ENCODE measurements at places on chromosomes 12 and 14.
A peak's percentile ranks its signal among the peaks of the same experiment; 100 is the strongest.

GRCh38 chr12:57834086-57834876 lies 12.2 kb downstream of the CTDSP2 start:
- no peak for DNase-seq

DNA sequence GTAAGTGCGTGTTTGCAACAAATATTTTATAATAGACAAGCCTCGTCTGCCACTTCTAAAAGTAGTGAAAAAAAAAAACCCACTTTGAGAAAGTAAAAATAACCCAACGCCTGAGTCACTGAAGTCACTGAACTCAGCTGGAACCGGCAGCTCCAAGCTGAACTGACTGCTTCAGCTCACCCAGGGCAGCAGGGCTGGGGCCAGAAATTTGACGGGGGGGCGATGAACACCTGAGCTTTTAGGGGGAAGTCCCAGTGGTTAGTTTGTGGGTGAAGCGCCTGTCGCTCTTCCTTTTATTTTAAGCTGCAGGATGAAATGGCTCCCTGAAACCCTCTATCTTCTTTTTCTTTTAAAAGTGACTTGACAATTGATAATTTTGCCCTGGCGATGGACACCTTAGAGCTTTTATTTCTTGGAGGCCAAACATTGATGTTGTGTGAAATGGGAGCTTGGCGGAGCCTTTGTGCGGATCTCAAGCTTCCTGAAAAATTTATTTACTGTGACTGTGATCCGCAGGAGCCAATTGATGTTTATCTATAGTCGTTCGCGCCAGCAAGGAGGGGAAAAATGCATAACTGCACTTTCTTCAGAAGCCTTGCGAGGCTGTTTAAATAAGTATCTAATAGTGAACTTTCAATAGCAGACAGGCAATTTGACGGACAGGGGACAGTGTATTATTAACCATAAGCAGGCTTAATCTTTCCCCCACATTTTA lies 173.2 kb upstream of the MYL2 start:
- no peak for DNase-seq

DNA sequence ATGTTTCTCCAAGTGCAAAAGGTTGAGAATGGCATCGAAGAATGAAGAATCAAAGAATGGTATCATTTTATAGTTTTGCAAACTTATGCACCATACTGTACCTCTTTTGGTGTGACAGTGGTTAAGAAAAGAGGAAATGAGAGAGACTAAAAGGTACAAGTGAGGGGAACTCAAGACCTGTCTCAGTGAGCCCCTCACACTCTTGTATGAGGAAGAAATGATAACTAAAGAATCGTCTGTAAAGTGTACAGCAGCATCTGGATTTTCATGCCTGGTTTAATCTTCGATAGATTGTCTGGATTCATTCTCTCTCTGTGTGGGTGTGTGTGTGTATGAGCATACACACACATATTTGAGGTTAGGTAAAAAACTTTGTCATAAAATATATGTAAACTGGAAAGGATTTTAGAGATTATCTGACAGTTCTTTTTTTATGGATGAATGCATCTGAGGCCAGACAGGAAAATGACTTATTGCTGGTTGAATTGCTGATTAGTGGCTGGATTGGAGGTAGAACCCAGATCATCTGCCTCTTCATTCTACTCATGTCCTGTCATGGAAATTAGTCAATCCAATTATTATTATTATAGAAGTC lies 16.0 kb upstream of the SLC38A2 start:
- no peak for DNase-seq

DNA sequence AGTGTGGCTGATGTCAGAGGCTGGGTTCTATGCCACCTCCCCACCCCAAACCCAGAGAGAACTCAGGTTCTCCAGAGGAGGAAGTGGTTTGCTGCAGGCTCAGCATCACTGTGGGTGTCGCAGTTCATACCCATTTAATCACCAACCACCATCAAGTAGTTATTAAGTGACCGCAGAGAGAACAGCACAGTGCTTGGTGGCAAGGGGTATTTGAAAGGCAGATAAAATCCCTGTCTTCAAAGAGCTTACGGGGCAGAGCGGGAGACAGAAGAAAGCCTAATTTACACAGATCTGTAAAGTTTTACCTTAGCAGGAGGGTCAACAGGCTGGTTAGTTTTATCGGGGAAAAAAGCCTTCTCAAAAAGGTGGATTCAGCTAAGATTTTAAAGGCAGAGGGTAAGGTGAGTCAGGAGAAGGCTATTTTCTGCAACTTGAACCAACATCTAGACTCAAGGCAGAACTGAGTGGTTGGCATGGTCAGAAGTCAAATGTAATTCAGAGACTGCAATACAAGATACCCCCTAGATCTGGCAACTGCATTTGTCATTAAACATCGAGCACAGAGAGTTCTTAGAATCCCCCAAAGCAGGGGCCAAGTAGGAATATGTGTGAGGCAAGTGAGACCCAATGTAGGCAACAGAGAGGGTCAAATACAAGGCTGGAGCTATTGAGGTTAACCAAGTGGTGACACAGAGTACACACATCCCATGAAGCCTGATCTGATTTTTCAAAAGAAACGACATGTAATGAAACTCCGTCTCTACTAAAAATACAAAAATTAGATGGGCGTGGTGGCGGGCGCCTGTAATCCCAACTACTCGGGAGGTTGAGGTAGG lies 13.2 kb downstream of the PXN start:
- peak; percentile 41 for DNase-seq

- no peak for DNase-seq
Observed at GRCh38 chr12:131454418-131455217, 256.3 kb upstream of the SFSWAP start.

DNA sequence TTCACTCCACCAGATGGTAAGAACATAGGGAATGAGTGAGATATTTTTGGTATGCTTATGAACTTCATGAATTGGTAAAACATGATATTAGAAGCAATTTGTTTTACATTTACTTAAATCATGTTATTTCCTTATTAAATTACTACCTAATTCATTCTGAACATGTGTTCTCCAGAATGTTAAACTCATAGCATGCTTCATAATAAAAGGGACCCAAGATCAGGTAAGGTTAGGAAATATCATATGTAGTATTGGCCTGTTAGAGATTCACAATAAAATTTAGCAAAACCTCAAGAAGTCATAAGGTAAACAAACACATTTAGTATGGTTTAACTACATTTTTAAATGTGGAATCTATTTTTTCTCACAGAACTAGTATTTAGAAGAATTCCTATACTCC lies 28.2 kb downstream of the PTPRQ start:
- DNase-seq: no peak

DNA sequence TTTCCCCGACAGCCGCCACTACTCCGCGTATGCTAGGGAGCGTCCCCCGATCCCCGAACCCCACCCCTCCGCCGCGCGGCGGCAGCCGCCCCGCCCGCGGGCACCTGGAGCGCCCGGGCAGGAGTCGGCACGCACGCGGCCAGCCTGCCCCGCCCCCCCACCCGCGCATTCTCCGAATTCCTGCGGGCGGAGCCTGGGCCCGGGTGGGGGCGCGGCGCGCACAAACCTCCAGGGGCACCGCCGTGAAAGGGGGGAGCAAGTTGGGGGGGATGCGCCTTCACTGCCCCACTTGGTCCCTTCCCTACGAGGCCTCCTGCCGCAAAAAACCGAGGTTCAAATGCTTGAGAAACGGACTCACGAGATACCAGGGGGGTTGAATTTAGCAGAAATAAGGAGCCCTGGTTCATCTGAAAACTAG lies 1.7 kb downstream of the AJUBA start:
- DNase-seq: no peak
